ENCODE measurements at places on chromosomes 1 and 21. TPM values are rescaled to one million over a fixed set of nuclear protein-coding genes. Genes with fewer than 3 reads are reported as not detected.

DNA sequence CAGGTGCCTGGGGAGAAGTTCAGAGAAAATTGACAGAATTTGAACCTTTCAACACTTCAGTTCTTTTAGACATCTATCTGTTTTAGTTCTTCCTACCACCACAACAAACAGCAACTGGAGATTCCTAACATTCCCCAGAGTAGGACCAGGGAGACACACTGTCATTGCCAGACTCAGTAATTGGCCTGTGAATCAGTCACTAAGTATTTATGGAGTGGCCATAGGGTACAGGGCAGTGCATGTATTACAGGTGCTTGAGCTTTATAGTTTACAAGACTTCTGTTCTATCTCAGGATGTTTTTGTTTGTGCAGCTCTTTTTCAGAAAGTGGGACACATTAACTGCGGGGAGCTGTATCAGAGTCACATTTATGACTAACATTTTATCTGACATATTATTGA is 1.7 kb downstream of the CDC14A start:
- DNase-seq, result peak; percentile 67

DNA sequence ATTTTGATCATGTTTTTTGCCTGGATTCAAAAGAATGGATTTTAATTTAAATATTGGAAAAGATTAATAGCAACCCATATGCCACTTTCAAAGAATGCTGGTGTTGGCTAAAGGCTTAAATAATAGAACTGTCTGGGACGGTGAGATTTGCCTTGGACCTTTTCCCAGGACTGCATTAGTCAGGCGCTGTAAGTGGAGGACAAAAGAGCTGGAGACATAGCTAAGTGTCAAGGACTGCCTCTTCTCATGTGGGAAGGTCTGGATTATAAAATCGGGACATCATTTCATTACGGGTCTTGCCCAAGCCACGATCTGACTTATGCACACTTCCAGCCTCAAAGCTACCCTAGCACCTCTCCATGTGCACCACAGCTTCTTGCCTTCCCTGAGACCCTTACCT is 458.5 kb upstream of the DEPDC1 start:
- no peak for DNase-seq

DNA sequence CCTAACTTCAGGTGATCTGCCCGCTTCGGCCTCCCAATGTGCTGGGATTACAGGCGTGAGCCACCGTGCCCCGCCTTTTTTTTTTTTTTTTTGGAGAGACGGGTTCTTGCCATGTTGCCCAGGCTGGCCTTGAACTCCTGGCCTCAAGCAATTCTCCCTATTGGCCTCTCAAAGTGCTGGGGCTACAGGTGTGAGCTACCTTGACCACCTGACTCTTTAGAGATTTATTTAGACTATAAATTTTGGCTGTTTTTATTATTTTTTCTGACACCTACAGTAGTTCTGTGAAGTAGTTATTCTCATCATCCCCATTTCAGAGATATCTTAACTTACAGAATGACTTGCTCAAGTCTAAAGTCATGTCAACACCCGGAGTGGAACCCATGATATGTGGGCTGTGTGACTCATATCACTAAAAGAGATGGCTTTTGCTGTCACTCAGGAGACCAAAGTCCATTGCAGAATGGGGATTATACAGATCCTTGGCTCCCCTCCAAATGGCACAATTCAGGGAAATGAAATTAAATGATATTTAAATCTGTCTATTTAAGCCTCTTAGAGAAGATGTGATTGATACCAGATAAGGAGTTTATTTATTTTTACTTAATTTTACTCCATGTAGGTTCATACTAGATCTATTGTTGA is 93.2 kb downstream of the CTH start:
- peak; percentile 63 for DNase-seq

GRCh38 chr1:57820356-57821095 is 396.7 kb upstream of the DAB1 start:
- DNase-seq, result no peak

GRCh38 chr21:38036016-38036415 is 119.8 kb upstream of the KCNJ6 start:
- no peak for DNase-seq

GRCh38 chr1:82921759-82922158 is 1077.2 kb downstream of the TTLL7 start:
- DNase-seq, result no peak

GRCh38 chr1:204363335-204364114 is 3.8 kb upstream of the PLEKHA6 start:
- DNase-seq, result peak; percentile 87

DNA sequence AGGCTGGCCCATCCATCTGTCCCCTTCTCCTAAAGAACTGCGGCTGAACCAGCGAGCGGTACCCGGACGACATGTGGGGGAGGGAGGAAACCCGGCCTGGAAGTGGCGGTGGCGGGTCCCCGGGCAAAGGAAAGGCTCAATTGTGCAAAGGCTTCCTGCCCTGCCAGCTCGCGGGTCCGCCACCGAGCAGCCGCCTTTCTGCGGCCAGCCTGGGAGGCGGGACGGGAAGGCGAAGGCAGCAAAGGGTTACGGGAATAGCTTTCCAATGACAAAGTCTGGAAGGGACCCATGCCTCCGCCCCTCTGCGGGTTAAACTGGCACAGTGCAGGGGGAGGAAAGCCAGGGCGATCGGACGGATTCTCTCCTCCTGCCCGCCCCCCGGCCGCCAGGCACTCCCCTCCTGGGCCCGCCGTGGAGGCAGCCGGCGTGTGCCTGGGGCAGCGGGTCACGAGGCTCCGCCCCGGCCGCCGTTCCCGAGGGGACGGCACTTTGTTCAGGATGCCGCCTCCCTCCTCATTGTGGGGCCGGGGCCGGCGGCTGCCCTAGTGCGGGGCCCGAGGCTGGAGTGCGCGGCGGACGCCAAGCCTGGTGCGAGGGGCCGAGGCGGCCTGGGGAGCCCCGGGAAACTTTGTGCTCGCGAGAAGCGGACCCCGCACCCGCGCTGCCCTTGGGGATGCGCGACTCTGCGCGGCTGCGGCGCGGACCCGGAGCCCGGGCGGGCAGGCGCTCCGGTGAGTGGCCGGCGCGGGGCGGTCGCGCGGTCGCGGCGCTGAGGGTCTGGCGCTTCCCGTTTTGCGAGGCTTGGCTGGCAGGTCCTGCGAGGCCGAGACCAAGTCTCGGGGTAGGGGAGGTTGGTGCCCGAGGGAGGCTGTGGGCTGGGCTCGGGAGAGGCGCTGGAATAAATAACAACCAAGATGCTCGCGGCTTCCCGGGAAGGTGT is at the start of gene NAV1:
Gene NAV1 (plus strand): TSS at position 516 of the 940 bp plus-strand sequence. CDS start 83,758 bp downstream, outside the sequence.
- DNase-seq, result peak; percentile 74

GRCh38 chr1:25066256-25066655 is 136.2 kb upstream of the RUNX3 start:
- DNase-seq, result no peak

DNA sequence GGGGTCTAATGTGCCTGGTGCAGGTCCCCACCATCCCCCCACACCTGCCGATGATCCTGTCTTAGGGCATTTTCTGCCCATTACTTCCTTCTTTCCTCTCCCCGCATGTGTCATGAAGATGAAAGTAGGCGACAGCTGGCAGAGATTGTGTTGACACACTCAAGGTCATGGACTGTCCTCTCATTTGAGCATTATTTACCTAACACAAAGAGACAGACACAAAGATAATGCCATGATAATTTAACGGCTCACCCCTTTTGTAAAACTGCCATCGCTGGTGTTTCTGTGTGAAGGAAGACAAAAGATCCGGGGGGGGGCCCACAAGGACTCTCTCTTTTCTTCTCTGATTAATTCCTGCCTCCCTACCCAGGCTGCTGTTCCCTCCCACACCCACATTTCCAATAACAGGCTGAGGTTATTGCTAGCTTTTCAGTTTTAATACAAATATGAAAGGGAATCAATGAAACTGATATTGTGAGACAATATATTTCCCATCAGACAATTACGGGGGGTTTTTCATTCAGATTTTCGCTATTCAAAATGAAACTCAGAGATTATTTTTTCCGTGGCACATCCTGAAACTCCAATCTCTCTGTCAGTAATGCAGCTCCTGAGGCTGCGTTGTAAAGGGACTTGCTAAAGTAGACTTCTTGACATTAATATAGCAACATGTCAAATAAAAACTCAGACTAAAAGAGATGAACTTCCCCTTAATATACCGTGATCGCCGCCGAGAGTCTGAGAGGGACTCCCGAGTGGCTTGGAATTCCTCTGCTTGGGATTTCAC is 561.1 kb downstream of the NPHP4 start:
- peak; percentile 24 for DNase-seq

DNA sequence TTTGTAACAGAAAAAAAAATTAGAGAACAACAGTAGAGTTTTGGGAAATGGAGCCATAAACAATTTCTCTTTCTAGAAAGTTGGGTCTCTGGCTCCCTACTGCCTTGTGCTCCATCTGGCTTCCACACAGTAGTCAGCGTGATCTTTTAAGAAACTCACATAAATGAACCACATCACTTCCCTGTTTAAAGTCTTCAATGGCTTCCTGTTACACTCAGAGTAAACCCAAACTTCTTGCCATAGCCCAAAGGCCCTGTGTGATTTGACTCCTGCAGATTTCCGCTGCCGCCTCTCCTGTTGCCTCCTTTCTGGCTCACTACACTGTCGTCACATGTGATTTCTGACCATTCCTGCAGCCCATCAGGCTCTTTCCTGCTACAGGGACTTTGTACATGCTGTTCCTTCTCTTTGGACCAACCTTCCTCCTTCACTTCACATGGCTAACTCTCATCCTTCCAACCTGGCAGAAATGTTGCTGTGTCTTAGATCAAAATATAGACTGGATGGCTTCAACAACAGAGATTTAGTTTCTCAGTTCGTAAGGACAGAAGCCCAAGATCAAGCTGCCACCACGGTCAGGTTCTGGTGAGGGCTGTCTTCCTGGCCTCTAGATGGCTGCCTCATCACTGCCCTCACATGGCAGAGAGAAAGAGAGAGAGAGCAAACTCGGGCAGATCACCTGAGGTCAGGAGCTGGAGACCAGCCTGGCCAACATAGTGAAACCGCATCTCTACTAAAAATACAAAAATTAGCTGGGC is 34.0 kb downstream of the OPRD1 start:
- DNase-seq, result no peak

ZNF593OS gene
- total RNA-seq, result 0.10 TPM

KCNQ4 gene
- total RNA-seq, result not detected

IL19 gene
- 0.28 TPM for total RNA-seq

FALEC gene
- total RNA-seq, result not detected

UAP1 gene
- total RNA-seq, result 59.3 TPM

GJB4 gene
- total RNA-seq, result 2.0 TPM

TMPRSS15 gene
- 0.07 TPM for total RNA-seq

ITGB3BP gene
- total RNA-seq, result 27.7 TPM
